ENCODE measurements at places on chromosomes 4 and X.
A peak's percentile ranks its signal among the peaks of the same experiment; 100 is the strongest.

- DNase-seq = no peak
These were observed 388.2 kb downstream of the STIM2 start for GRCh38 chr4:27248829-27249228.

DNA sequence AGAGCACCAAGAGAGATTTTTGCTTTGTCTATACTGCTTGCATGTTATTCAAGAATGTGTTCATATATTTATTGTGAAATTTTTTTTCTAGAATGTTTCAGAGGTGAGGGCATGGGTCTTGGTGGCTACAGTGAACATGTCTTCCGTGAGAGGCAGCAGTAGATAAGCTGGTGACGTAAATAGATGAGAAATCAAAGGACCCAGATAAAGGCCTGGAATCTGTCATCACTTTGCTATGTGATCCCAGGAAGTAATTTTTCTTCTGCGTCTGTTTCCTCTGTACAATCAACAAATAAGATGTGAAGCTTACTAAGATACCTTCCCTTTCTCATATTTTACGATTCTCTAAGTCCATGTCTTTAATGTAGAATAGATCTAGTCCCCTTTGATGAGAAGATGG lies 129.1 kb downstream of the COL4A6 start:
- DNase-seq = no peak

- DNase-seq = no peak
These were observed 103.3 kb upstream of the LEF1 start for GRCh38 chr4:108272046-108272445.

DNA sequence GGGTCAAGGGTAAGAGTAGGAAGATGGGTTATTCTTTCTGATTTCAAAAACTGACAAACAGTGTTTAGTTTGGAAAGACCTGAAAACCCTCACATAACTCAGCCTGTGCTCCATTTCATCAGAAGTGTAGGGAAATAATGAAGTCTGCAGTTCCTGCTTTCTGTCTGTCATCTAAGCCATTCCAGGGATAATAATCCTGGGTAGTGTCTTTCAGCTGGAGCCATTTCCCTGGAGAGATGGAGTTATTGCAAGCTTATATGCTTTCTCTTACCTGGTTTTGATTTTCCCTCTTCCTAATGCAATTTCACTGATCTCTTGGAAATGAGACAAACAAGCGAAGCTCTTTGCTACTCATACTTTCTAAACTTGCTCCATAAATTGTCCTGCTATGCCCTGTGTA lies 824.8 kb upstream of the LCORL start:
- DNase-seq = no peak

GRCh38 chrX:11397680-11398079 lies 104.5 kb downstream of the AMELX start:
- DNase-seq = peak; percentile 20

GRCh38 chr4:141642711-141643110 lies 6.3 kb downstream of the IL15 start:
- DNase-seq = no peak

- no peak for DNase-seq
These were observed 146.5 kb downstream of the AFAP1 start for GRCh38 chr4:7793186-7793585.

DNA sequence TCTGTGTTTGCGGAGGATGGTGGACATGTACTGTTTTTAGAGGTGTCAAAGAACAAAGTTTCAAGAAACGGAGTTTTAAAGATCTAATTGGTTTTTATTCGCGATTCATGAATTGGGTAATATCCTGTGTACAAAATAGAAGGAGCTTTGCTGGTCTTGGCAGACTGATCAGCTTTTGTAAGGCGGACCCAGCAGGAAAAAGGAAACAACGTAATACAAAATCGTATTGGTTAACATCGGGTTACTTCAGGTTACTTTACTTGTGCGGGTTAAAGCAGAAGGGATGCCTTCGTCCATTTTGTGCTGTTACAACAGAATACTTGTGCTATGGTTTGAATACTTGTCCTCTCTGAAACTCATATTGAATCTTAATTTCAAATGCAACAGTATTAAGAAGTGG lies 11.4 kb upstream of the NYX start:
- DNase-seq = no peak

DNA sequence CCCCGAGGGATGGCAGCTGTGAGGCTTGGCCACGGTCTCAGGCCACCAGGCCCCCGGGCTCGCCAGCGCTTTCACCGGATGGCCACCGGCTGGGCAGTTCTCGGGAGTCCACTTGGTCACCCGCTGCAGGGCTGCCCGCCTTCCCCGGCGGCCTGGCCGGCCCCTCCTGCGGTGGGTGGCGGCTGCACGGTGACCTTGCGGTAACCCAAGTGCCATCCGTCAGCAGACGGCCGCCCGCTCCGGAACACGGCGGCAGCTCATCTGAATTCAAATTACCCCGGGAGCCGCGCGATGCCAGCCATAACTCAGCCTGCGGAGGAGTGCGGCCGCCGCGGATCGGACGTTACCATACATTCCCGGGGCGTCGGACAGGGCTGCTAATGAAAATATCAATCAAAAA lies 60.7 kb downstream of the FAM53A start:
- no peak for DNase-seq

GRCh38 chr4:38415682-38416081 lies 248.3 kb upstream of the KLF3 start:
- DNase-seq = no peak

GRCh38 chr4:169975838-169976796 lies 50.1 kb downstream of the MFAP3L start:
- DNase-seq = no peak

- no peak for DNase-seq
These were observed 19.6 kb upstream of the IQCM start for GRCh38 chr4:149835280-149835679.

- no peak for DNase-seq
These were observed 17.5 kb downstream of the TXK start for GRCh38 chr4:48116582-48116981.

GRCh38 chr4:57445686-57446085 lies 335.5 kb upstream of the IGFBP7 start:
- no peak for DNase-seq

GRCh38 chr4:151250706-151251105 lies 26.3 kb upstream of the PRSS48 start:
- DNase-seq = no peak

DNA sequence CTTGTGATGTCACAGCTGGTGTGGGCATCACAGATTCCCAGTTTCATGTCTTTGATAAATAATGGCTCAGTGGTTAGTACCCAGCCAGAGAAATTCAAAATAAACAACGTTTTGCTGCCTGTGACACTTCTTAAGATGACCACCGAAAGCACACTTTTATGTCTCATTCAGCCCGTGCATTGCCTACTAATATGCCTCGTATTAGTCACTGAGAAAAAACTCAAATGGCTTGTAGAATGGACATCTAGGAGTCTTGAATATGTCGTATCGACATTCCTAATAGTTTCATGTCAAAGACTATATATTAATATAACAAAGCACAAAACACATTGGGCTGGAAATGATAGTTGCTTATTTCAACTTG lies 103.9 kb upstream of the FAT1 start:
- DNase-seq = no peak

DNA sequence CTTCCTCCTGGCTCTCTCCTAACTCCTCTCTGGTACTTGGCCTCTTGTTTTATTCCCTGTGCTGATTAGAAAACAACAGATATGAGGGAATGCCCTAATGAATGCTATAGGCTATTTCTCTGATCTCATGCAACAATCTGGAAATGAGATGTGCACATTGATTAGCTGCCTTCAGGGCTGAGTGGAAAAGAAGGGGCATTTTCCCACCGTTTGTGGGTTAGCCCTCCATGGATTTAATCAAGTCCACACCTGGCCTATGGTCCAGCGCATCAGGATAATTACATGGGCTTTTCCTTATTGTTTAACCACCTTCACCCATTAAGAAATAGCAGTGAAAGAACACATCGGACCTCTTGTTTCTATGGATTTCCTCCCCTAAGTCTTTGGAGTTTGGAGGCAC lies 70.0 kb downstream of the CAPN6 start:
- DNase-seq = no peak

DNA sequence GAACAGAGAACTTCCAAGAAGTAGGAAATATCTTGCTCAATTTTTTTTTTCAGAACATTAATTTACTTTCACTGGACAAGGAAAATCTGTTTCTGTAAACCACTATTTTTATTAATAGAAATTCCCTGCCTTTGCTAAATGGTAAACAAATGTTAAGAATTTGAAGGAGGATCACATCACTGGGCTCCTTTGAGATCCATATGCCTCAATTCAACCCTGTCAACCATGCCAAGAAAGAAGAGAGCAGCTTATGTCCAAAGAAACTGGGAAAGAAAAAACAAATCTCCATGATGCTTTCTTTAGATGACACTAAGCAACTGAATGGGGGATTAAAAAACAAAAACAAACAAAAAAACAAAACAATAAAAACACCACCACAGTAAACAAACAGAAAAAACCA lies 47.7 kb downstream of the LNX1 start:
- no peak for DNase-seq

GRCh38 chrX:10518073-10518472 lies 102.3 kb downstream of the MID1 start:
- DNase-seq = no peak

- no peak for DNase-seq
These were observed 364.6 kb upstream of the FAT1 start for GRCh38 chr4:187088070-187088799.

GRCh38 chr4:182022909-182023308 lies 220.3 kb upstream of the TENM3 start:
- no peak for DNase-seq

GRCh38 chr4:16411501-16412085 lies 185.3 kb upstream of the TAPT1 start:
- DNase-seq = no peak

GRCh38 chr4:102429553-102429952 lies 71.6 kb upstream of the NFKB1 start:
- no peak for DNase-seq

- no peak for DNase-seq
These were observed 72.8 kb upstream of the MAPK10 start for GRCh38 chr4:86432559-86433134.

GRCh38 chr4:61385256-61385655 lies 185.1 kb downstream of the ADGRL3 start:
- DNase-seq = no peak

- no peak for DNase-seq
These were observed 50.2 kb upstream of the GRID2 start for GRCh38 chr4:92253550-92253949.

- DNase-seq = peak; percentile 48
These were observed 4.6 kb downstream of the NOA1 start for GRCh38 chr4:56972809-56973208.

GRCh38 chr4:176436293-176436973 lies 116.7 kb downstream of the SPCS3 start:
- no peak for DNase-seq

GRCh38 chr4:85498068-85498733 lies 23.3 kb downstream of the ARHGAP24 start:
- DNase-seq = no peak

DNA sequence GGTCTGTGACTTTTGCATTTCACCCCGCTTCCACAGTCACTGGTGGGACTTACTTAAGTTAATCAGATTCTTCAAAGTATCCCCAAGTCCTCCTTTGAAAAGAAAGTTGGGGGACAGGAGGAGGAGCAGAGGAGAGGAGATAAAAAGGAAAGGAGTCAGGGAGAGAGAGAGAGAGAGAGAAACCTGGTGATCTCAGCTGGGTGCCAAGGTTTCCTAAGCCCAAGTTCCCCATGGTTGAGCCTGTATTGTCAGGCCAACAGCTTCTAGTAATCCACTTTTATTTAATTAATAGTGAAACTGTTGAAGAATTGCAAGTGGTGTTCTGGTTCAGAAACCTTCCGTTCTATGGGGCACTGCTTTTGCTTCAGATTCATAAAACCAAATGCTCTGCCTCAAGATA lies 91.6 kb downstream of the AR start:
- no peak for DNase-seq

GRCh38 chrX:70134116-70134477 lies 850 bp downstream of the IGBP1 start:
- DNase-seq = no peak

- no peak for DNase-seq
These were observed 27.5 kb downstream of the CCDC149 start for GRCh38 chr4:24885342-24885741.

- DNase-seq = no peak
These were observed 55.1 kb downstream of the CLCN5 start for GRCh38 chrX:49977319-49978090.

GRCh38 chrX:37420756-37421155 lies 71.6 kb downstream of the PRRG1 start:
- no peak for DNase-seq

- DNase-seq = no peak
These were observed 568.3 kb downstream of the ANKRD50 start for GRCh38 chr4:124144238-124144654.

DNA sequence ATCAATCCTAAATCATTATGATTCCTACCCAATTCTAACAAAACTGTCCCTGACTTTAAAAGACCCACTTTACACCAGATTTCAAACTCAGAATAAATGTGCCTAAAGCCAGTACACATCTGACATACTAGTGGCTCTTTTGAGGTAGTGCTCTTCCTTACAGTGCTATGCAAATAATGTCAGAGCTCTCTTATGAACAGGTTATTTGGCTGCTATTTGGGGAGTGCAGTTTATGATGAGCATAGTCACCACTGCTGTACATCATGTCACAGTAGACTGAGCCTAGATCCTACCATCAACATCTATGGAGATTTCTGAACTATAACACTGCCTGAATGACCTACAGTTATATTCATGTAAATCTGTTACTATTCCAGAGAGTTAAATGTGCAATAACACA lies 50.4 kb upstream of the PAGE5 start:
- no peak for DNase-seq

DNA sequence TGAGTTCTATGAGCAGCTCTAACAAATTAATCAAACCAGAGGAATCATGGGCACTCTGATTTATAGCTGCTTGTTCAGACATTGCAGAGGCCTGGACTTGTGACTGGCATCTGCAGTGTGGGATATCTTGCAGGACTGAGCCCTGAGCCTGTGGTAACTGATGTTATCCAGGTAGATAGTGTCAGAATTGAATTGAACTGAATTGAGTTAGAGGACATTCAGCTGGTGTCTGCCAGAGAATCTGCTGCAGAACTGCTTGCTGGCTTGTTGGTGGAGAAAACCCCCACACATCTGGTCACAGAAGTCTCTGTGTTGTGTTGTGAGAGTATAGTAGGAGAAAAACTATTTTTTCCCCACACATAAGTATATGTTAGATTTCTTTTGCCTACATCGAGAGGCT lies 42.2 kb downstream of the SMIM20 start:
- no peak for DNase-seq

DNA sequence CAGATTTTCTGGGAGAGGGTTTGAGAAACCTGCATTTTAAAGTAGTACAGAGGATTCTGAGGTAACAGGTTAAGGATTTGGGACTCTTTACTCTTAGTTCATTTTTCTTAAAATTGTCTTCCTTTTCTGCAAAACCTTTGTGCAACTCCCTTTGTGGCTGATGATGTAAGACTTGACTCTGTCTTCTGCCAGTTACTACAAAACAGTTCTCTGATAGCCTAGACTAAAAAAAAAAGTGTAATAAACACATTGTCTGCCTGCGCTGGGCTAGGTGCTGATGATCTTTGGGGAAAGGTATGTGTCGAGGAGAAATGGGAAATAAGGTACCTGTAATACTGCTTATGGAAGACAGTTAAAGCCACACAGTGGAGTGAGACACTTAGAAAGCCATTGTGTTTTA lies 28.7 kb downstream of the IL13RA1 start:
- no peak for DNase-seq

Measured in activated CD4-positive, alpha-beta T cell treated with anti-CD3 and anti-CD28 coated beads, Interleukin-10, Interleukin-2, amounts not matched to agents 100 ng/mL and 50 ng/mL, durations not matched to agents 16 hours and 8 hours (primary cell).